ENCODE measurements at places on chromosomes 5 and 9. TPM values are rescaled to one million over a fixed set of nuclear protein-coding genes. Genes with fewer than 3 reads are reported as not detected.

Gene UBE2QL1
- 0.09 TPM for total RNA-seq

Gene MYMK
- not detected for total RNA-seq

Gene TRIM52
- total RNA-seq: 9.1 TPM

Gene GALT
- 17.2 TPM for total RNA-seq

Gene CCDC183
- total RNA-seq: 1.1 TPM

Gene PLPP6
- total RNA-seq: 4.2 TPM

Gene CTXN3
- not detected for total RNA-seq

Gene PPIC
- 54.5 TPM for total RNA-seq

Gene ECSCR
- total RNA-seq: 217 TPM

Gene MVB12B
- 1.7 TPM for total RNA-seq
